Activated T-cell treated with anti-CD3 and anti-CD28 coated beads, Interleukin-2, amount 50 U/mL, for 1 hour (primary cell): ENCODE measurements at places on chromosomes 4 and X.
A peak's percentile ranks its signal among the peaks of the same experiment; 100 is the strongest.

GRCh38 chr4:77044461-77045150 is 31.2 kb downstream of the CCNI start:
- DNase-seq = no peak

DNA sequence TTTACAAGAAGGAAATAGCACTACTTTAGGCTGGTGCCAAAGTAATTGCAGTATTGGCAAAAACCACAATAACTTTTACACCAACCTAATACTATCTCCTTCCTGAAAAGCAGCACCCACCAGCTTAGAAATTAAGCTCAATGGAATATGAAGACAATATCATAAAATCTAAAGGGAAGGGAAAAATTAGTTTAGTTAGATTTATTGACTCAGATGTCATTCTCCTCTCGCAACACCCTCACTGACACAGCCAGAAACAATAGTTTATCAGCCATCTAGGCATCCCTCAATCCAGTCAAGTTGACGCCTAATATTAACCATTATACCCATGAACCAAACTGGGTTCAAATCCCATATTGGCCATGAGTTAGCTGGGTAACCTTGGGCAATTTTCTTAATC is 820.4 kb upstream of the EPHA5 start:
- DNase-seq = no peak

DNA sequence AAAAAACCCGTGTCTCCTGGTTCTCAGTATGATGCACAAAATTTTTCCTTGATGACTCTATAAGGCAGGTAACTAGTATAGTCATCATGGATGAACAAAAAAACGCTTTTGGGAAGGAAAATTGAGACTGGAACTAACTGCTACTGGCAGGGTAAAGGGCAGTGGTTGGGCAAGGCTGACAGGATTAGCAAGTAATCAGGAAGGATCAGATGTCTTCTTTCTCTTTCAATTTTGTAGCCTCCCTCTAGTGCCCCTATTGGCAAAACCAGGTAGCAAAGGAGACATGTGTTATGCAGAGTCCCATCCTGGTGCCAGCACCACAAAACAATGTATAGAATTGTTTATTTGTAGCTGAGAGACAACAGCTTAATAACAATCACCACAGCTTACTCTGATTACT is 12.8 kb upstream of the SLITRK4 start:
- DNase-seq = no peak

- DNase-seq = peak; percentile 52
These were observed 1.1 kb downstream of the PJA1 start for GRCh38 chrX:69163936-69164741.

DNA sequence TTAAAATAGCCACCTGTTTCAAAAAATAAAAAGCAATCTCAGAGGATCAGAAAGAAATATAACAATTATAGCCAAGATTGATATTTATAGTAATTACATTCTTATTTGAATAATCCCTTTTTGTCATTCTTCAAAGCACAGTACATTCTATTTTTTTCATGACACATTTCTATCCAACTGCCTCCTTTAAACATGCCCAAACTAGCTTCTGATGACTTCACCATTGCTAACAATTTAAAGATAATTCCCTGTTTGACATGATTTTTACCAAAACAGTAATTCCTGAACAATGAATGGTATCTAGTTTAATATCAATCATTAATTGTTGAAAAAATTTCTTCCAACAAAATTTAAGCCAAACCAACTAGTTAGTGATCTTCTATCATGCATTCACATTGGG is 172.4 kb downstream of the SNCA start:
- DNase-seq = no peak

DNA sequence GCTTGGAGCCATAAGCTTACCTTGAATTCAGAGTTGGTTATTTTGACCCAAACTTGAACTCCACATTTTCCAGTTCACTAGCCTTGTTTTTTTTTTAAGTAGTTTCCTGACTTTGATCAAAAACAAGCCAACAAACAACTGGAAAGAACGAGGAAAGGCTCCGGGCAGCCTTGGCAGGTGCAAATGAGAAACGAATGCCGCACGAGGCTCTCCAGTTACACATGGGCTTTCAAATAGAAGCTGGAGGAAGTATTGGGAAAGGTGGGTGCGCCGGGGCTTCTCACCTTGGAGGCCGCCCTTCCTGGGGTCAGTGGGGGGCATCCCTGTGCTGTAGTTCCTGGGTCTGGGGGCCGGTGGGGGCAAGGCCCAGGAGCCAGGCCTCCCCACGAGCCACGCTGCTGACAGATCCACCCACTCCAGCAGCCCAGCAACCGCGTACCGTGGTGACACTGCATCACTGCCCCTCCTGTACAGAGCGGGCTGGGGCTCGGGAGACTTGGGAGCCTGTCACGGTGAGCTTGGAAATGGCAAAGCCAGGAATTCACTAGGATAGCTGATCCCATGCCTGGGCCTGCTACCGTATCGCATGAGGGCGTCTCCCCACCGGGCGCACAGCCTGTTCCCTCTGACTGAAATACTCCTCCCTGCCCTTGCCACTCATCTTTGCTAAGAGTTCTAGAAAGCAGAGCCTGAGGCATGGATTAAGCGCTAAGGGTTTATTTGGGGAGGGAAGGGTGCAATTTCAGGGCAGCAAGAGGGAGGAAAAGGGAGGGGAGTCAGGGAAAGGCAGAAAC is 50.9 kb upstream of the ADRA2C start:
- DNase-seq = no peak

- no peak for DNase-seq
These were observed 86.3 kb downstream of the PPP2R2C start for GRCh38 chr4:6386091-6386490.

- no peak for DNase-seq
These were observed 1.5 kb downstream of the FGB start for GRCh38 chr4:154564311-154564710.

GRCh38 chrX:16573781-16574180 is 76.2 kb upstream of the S100G start:
- DNase-seq = no peak

GRCh38 chrX:79159800-79160199 is 15.3 kb downstream of the GPR174 start:
- DNase-seq = no peak

DNA sequence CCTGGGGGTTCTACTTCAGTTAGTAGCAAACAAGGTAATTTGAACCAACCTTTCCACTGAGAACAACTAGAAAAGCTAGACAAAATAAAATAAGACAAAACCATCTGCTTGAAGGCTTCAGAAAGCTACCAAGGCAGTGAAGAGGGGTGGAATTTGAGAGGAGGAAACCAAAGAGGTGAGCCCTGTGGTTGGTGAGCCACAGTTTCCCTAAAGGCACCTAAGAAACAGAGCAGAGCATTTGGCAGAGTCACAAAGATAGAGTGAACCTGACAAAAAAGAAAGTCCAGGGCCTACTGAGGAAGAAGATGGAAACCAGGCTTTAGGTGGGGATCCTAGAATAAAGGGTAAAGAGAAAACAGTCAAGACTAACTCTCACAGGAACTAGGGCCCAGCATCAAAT is 44.3 kb downstream of the CHST7 start:
- no peak for DNase-seq

DNA sequence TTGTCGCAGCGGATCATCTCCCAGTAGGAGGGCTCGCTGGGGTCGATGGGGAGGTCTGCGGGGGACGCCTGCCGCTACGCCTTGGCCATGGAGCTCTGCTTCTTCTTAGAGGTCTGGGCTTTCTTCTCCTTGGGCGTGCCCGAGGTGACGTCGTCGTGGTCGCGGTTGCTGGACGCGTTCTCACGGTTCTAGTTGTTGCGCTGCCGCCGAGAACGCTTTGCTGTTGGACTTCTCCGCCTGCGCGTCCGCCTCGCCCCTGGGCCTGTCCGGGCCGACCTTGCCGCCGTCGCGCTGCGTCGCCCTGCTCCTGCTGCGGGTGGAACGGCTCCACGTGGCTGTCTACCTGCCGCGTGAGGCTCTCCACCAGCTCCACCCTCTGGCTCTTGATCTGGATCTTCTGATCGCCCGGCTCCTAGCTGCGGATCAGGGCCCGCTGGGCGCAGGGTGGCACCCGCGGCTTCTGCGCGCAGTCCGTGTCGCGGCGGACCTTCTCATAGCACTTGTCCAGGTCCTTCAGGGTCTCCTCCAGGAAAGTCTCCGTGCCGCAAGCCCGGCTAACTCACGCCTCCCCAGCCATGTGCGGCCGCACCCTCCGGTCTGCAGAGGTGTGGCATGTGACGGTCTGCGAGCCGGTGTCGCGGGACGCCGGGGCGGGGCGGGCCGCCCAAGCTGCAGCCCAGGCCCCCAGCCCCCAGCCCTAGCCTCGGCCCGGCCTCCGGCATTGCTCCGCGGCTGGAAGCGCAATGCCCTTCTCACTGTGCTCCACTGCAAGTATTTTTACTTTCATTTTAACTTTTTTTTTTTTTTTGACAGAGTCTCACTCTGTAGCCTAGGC is 40.5 kb upstream of the OGT start:
- peak; percentile 57 for DNase-seq

DNA sequence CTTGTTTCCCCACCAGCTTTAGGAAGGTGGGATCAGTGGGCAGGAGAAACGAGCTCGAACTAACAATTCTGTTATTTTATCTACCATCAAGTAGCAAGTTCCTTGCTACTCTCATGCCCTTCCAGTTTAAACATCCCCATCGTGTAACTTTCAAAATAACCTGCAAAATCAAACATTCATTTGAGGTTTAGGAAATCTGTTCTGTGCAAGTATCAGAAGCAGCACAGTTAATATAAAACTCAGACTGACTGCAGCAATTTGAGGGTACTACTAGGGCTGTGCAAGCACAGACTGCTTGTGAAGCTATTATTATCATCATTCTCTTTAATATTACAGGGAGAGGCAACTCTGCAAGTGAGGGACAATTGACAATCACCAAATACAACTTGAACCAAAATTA is 48.0 kb downstream of the CHST7 start:
- no peak for DNase-seq

- DNase-seq = no peak
These were observed 308.5 kb downstream of the CAMK2D start for GRCh38 chr4:113452868-113453620.

DNA sequence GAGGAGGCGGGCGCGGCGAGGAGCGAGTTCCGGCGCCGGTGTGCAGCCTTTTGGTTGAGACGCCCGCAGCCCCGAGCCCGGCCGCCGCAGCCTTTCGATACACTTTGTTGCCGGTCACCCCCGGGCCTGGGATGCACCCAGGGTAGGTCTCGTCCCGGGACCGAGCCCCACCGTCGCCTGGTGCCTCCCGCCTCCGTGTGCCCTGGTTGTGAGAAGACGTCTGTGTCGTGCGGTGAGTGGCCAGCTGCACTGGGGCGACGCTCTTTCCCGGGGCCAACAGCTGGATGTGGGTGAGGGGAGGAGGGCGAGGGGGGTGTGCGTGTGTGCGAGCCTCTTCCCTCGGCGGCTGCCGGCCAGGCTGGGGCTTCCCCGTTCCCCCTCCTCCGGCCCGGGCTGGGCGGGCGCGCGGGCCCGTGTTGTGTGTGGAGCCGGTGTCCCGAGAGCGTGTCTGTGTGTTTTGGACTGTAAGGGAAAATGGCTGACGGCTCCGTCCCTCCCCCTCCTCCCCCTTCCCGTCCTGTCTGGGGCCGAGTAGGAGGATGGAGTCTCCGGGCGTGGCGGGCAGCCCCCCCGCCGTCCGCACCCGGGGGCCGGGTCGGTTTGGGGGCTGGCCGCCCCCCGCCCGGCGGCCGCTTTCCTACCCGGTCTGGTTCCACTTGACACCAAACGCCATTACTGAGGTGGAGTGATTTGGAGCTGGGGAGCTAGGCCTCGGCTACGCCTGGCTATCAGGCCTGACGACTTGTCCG is 807 bp downstream of the USP9X start:
- peak; percentile 59 for DNase-seq
